HCT116 (cell line): ENCODE measurements at places on chromosomes 3 and 15. TPM values are rescaled to one million over a fixed set of nuclear protein-coding genes. Genes with fewer than 3 reads are reported as not detected.

GRCh38 chr3:127426444-127427153 is 138.8 kb upstream of the PRR20G start:
- no peak for DNase-seq

Gene LXN
- total RNA-seq = not detected

Gene KLHL40
- not detected for total RNA-seq

DNA sequence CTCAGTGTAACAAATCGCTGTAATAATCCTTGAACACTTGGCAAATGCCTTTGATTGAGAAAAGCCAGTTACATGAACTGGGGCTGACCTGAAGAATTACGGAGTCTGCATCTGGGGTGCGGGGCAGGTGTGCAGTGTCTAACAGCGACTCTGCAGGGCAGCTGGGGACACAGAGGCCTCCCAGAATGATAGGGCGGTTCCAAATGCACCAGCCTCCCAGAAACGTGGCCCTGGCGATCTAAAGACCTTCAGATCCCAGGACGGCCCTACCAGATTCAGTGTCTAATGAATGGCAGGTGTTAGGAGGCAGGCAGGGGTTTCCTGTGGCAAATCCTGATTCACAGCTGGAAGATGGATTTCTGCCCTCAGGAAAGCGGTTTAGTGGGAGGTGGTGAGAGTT is 100.5 kb upstream of the RGMA start:
- DNase-seq = no peak

- DNase-seq = no peak
These were observed 804.0 kb downstream of the ROBO1 start for GRCh38 chr3:78963771-78964170.

DNA sequence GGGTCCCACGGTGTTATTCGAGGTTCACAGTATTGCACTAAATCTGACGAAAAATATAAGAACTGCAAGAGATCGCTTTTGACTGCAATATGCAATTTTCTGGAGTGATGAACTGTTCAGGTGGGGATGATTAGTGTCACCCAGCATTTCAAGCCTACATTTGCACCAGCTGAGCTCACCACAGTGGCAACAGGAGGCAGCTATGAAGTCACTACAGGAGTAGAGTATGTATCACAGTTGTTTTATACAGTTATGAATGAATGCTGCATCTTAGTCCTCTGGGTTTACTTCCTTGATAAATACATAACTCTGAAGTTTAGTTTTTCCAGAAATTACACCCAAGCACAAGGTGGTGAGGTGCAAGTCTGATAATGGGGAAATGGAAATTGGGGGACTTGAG is 69.6 kb downstream of the CHSY1 start:
- DNase-seq = no peak

Gene SETD2
- total RNA-seq = 33.0 TPM

Gene BDH1
- total RNA-seq = 26.6 TPM

DNA sequence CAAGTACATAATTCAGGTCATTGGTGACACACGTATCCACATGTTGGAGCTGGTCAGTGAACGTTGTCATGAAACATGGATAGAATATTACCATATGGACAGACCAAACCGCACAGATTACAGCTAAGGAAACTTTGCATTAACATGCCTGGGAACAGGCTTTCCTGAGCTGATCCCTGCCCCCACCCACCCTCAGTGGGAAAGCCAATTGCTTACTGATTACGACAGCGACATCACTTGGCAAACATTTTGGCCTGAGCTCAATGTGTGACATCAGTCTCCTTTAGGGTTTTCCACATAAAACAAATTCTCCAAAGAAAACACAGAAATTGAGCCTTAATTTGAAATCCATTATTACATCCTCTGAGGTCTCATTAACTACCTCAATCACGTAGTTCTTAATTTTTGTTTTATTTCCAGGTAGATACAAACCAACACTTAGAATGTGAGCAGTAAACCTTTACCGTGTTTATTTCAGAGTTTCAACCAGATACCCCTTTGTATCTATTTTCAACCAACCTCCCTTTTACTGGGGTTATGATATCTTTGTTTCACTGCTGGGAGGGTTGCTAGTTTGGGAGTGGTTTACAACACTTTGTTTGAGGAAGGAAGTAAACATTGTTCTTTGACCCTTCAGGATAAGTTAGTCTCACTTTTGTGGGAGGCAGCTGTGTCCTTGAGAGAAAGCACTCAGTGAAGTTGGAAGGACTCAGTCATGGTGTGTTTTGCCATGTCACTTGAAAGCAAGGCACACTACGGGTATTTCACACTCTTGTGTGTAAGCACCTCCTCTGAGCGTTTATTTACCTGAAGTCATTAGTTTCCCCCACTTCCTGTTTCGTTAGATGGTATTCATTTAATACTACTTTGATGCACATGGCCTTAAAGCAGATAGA is 103.1 kb downstream of the CMSS1 start:
- no peak for DNase-seq

Gene GOLGB1
- 31.3 TPM for total RNA-seq

- no peak for DNase-seq
These were observed 125.6 kb downstream of the SRGAP3 start for GRCh38 chr3:9123840-9124239.
